G401 (cell line): ENCODE measurements at places on chromosomes 2 and 18.

DNA sequence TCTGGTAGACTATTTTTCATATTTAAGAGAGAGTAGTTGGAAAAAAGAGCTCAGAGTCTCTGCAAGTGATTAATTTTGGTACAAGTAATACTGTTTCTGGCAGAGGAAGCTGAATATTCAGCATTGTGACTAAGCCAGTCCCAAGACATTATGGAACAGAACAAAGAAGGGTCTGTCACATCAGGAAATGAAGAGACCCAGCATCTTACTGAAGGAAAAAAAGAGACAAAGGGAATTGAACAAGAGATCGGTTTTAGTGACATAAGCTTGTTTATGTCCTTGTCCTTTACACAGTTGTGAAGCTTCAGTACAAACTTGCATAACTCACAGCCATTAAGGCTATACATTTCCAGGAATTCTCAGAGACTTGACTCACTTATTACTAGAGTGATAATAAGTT is 568.5 kb upstream of the SLC8A1 start:
- DNase-seq: no peak

- peak; percentile 82 for DNase-seq
Observed at GRCh38 chr18:5546660-5547059, 2.9 kb upstream of the EPB41L3 start.

GRCh38 chr18:23154030-23154429 is 18.7 kb downstream of the CABLES1 start:
- DNase-seq: no peak

DNA sequence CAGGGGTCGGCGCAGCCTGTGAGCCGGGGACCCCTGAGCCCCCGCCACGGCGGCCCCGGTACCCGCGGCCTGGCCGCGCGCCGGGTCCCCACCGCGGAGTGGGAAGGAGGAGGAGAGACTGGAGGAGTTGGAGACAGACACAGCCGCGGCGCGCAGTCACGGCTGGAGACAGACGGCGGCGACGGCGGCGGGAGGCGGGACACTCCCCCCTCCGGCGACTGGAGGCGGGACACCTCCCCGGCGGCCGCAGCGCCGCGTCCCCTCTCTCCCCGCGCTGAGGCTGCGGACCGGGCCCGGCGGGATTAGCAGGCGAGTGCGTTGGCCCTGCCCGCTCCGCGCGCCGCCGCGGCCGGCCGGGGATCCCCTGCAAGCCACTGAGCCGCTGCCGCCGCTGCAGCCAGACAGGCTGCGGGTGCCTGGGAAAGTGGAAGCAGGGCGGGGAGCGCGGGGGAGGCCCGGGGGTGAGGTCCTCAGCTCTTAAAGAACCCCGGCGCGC is 1.0 kb upstream of the LDLRAD4 start:
- DNase-seq: peak; percentile 56

DNA sequence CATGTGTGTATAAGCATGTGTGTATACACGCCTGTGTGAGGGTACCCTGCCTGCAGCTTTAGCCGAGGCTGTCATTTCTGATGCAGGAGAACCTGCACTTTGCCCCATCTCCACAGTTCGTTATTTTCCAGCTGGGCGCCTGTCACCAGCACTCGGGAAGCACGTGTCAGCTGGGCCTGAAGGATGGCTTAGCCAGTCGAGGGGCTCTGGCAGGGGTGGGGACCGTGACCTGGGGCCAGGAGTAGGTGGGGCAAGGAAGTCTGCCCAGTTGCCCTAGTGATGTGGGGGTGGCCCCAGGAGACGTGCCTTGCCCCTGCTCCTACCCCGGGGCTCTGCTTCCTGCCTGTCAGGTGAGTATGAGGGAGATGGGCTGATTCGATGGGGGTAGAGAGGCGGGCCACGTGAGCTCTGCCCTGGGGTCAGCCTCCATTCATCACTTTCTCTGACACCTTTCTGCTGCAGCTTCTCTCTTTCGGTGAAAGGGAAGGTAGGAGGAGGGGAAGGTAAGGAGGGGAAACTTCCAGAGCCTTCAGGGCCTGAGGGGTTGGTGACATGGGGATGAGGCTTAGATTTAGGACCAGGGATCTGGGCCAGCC is 130.6 kb upstream of the SKOR2 start:
- DNase-seq: no peak

- DNase-seq: no peak
Observed at GRCh38 chr2:111897630-111897923, 830 bp upstream of the MERTK start.

DNA sequence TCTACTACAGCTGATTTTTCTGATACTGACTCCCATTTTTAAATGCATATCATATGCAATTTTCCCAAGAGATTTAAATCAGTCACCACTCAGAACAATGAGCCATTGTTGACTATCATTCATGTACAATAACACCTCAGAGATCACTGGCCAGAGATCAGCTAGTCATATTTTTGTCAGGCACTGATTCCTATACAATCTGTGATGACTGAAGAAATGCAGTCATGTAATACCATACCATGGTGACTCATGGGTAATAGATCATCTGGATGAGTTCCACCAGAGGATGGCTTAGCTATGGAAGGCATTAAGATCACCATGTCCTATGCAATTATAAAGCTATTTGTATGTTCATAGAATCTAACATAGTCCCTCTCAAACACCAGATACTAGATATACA is 285.7 kb upstream of the DCC start:
- DNase-seq: no peak

DNA sequence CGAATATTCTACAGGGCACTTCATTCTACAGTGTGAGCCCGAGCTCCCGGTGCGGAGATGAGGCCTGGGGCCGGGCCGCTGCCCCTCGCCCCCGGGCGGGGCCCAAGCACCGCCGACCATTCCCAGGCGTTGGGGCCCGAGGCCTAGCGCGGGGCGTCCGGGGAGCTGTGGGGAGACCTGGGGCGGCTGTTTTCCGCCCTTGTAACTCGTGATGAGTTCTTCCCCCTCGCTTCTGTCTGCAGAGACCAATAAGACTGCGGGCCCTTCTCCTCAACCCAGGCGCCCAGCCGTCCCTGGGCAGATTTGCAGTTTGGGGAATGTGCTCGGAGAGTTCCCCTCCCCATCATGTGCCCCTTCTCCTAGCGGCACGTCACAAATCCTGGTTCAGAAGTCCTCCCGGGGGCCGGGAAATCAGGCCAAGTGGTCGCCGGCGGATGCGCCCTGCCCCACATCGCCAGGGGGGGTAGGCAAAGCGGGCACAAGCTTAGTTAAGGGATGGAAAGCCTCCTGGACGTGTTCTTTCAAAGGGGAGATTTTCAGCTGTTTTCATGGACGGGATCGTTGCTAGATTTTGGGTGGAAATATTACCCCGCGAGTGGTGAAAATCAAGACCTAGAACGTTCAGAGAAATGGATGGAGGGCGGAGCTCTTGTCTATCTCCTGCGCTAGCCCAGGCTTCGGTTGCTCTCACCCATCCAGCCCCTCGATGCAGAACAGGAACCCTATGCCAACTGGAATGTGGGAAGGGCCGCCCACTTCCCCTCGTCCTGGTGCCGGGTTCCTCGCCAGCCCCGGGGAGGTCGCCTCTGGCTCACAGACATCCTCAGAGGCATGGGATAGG is 18.8 kb upstream of the HAAO start:
- peak; percentile 76 for DNase-seq

- no peak for DNase-seq
Observed at GRCh38 chr2:65608466-65608865, 176.1 kb upstream of the SPRED2 start.

GRCh38 chr2:75896779-75897366 is 186.2 kb upstream of the GCFC2 start:
- peak; percentile 11 for DNase-seq

- peak; percentile 67 for DNase-seq
Observed at GRCh38 chr2:25567406-25567805, 106.0 kb downstream of the DTNB start.

GRCh38 chr2:68878753-68879152 is 7.6 kb upstream of the BMP10 start:
- no peak for DNase-seq

DNA sequence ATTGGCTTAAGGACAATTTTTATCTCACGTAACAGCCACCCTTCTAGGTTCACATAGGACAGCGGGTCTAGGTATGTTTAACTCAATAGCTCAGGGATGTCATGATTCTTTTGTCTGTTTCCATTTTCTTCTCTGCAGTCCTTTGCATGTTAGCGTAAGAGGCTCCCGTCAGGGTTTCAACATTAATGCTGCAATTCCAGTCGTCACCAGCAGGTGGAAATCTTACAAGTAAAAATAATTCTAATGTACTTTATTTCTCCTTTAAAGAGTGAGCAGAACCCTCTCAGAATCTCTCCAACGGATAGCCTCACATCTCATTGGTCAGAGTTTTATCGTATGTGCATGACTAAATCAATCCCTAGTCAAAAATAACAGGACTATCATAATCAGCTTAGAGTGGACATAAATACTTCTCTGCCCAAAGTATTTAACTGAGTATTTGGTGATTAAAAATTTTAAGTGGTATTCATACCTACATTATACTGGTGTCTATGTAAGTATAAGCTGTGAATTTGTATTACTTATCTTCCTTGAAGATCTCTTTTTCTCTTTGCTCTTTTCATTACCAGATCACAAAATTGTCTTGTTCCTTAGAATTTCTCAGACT is 487.2 kb upstream of the GCFC2 start:
- DNase-seq: peak; percentile 27

GRCh38 chr2:30584116-30584515 is 137.1 kb downstream of the LCLAT1 start:
- no peak for DNase-seq

DNA sequence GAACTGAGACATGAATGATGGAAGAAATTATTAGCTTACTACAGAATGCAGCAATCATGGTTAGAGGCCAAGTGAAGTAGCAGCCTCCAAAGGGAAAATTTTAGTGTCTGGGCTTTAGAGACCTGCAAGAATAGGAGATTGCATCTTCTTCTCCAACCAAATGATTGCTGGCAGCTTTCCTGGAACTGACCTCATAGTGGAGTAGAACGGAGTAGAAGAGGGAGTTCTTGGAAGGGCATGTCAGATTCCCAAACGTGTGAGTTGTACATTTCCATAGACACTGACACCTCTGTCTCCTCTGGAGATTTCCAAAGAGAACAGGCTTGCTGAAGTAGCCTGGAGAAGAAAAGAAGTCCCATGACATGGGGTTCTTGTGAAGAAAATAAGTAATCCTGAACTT is 169.8 kb upstream of the ERBB4 start:
- DNase-seq: no peak

DNA sequence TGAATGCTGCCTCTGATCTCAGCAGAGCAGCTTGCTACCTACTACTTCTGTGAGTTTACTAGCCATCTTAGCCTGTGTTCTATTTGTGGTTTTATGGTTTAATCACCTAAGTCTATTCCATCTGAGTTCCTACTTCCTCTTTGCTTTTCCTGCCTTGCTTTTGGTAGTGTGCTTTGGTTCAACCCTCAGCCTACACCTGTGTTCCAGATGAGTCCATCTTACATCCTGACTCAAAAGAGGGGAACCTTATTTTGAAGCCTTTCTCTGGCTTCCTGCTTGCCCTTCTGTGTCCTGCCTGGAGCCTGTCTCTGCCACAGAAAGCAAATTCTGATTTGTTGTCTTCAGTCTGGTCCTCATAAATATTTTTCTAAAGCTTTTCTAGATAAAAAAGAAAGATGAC is 530.3 kb upstream of the MEX3C start:
- DNase-seq: no peak

GRCh38 chr2:157471078-157471477 is 27.2 kb upstream of the CYTIP start:
- no peak for DNase-seq

GRCh38 chr2:191358325-191359025 is 113.3 kb downstream of the MYO1B start:
- DNase-seq: no peak

GRCh38 chr2:28370354-28370753 is 22.3 kb upstream of the FOSL2 start:
- no peak for DNase-seq
